Stimulated activated CD4-positive, alpha-beta T cell treated with anti-CD3 and anti-CD28 coated beads, TNF-alpha, amount 100 ng/mL, for 24 hours (primary cell): ENCODE measurements at places on chromosomes 2 and 18.

DNA sequence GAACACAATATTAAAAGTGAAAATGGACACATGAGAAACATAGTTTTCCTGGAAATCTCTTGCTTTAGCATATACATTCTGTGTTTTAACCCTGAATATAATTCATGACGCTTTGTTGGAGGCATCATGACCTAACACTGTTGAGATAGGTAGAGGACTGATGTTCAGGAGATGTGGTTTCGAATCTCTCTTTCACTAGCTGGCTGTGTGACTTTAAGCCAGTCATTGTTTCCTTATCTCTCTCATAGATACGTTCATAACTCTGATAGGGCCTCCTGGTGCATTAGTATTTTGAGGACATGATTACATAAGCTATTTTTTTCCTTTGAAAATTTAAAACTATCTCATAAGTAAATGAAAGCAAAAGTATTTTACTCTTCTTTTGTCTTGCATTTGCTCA is 179.0 kb upstream of the DTNA start:
- no peak for DNase-seq

- DNase-seq = no peak
These were observed 36.6 kb downstream of the SCTR start for GRCh38 chr2:119487434-119488244.

DNA sequence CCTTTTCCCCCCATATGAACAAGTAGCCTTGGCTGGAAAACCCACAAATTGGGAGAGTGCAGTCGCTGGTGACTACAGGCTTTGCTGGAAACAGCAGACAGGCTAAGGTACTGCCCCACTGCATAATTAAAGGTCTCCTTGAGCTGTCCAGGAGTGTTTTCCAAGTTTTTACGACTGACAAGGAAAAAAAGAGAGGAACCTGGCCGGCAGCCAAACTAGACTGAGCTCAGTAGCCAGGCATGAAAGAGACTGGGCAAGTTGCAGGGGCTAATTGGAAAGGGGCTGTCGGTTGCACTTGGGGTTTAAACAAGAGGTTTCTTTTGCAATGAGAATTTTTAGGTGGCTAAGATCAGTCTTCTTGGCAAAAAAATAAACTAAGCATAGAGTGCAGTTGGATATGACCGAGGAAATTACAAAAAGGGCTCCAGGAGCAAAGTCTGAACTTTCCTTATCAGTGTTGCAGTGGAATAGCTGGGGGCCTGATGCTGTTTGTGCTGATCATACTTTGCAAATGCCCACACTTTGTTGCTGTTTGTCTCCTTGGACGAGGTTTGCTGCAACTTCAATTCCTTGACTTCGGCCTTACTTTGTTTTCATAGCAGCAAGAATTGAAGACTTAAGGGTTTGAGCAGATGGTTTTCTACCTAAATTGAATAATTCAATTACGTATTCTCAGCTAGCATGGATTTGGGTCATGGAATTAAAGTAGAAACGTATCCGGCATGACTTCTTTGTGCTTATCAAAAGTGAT is 2.1 kb downstream of the GULP1 start:
- DNase-seq = no peak

GRCh38 chr2:145038041-145038525 is 518.2 kb upstream of the ZEB2 start:
- DNase-seq = no peak
